ENCODE measurements at places on chromosomes 1 and 21.

DNA sequence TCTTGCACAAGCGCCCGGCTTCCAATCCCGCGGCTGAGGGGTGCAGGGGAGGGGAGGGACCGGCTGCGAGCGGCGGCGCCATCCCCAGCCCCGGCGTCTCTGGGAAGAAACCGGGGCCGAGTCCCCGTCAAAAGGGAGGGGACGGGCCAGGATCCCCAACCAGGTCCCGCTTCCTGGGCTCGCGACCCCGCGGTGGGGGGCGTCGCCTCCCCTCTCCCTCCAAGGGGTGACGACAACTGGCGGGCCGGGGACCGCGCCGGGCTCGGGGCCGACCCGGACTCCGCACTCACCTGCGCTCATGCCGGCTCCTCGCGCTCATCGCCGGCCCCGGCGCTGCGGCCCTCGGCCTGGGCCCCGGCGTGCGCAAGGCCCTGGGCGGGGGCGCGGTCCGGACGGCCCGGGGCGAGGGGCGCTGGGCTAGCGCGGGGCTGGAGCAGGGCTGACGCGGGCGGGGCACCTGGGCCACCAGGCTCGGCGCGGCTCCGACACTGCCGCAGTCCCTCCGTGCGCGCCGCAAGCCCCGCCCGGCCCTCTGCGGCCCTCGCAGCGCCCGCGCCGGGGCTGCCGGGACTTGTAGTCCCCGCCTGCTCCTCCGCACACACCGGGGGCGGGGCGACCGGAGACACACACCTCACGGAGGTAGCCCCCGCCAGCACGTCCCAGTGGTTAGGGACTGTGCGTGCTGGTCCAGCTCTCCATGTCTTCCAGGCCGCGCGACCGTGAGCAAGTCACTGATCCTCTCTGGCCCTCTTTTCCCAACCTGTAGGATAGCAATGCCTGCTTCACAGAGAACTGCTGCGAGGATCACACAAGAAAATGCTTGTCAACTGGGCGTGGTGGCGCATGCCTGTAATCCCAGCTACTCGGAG, at the start of gene ATP13A2:
Gene ATP13A2 (minus strand): TSS at position 490 of the 869 bp plus-strand sequence. CDS start 190 bp downstream, at position 300.
- peak; percentile 94 for DNase-seq

- no peak for DNase-seq
These were observed 73.2 kb upstream of the ADGRL4 start for GRCh38 chr1:79079770-79080169.

- no peak for DNase-seq
These were observed 113.1 kb downstream of the SLC45A1 start for GRCh38 chr1:8431019-8431418.

- no peak for DNase-seq
These were observed 36.4 kb downstream of the ZNF496 start for GRCh38 chr1:247295274-247295684.

DNA sequence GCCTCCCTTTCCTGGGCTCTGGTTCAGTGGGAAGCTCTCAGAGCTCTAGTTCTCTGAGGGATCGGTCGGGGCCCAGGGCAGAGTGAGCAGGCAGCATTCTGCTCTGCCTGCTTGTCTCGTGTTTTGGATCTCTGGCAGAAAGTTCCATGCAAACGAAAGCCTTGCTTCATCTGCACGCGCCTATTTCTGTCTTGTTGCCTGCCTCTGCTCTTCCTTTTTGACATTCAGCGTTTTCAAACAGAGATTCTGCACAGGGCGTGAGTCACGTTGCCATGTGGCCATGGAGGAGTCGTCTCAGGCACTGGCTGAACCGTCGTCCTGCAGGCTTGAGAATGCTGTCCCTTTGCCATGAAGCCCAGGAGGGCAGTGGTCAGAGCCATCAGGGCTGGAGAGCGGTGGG, 20.3 kb downstream of the AJAP1 start:
- no peak for DNase-seq

GRCh38 chr1:24949331-24949881, 19.3 kb upstream of the RUNX3 start:
- DNase-seq: no peak

- DNase-seq: no peak
These were observed 214.5 kb upstream of the CAMK1G start for GRCh38 chr1:209368864-209369598.

DNA sequence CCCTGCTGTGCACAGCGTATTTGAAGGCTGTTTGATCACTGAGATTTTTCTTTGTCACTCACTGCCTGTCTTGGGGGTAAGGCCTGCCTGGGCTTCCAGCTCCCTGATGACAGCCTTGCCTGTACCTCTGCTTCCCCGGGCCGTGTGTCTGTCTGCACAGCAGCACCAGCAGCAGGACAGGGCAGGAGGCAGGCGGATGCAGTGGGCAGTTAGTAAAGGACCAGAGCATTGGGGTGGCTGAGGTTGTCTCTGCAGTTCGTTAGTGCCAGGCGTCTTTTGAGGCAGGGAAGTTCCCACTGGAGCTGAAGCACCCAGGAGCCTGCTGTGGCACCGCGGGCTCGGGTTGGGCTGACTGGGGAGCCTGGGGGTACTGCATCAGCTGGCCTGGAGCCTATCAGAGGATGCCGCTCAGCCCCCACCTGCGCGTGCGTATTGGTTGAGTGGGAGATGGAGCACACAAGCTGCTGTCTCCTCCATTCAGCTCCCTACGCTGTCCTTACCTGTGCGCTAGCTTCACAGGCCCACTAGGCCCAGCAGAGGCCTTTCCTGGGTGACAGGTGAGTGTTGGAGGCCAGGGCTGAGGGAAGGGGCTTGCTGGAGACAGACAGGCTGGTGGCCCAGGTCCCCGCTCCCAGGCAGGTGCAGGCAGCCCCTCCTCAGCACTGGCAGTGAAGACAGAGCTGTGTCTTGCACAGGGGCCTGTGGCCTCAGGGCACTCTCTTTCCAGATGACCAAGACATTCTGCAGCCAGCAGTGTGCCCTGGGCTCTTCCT, 28.2 kb downstream of the SNAP47 start:
- DNase-seq: no peak

DNA sequence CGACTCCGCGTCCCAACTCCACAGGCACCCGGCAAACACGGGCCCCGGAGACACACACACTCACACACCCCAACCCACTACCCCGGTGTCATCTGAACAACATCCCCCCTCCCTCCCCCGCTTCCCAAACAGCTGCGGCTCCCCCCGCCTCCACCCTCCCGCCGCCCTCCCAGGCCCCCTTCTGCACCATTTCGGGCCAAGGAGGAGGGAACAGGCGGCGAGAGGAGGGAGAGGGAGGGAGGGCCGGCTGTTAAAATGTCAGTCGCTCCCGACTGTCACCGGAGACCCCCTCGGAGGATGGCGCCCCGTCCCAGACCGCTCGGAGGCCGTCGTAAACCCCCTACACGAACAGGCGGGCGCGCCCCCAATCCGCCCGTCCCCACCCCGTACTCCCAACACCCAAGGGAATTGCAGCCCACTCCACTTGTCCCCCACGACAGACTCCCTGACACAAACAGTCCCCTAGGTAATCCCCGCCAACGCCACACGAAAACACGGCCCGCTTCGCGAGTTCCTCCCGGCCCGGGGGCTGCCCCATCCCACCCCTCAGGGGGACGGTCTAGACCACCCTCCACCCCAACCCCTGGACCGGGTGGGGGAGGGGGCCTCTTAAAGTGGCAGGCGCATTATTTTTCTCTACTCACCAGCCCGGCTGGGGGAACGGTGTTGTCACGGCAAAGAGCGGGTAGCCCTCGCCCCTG, 583 bp downstream of the MEF2D start:
- DNase-seq: no peak

DNA sequence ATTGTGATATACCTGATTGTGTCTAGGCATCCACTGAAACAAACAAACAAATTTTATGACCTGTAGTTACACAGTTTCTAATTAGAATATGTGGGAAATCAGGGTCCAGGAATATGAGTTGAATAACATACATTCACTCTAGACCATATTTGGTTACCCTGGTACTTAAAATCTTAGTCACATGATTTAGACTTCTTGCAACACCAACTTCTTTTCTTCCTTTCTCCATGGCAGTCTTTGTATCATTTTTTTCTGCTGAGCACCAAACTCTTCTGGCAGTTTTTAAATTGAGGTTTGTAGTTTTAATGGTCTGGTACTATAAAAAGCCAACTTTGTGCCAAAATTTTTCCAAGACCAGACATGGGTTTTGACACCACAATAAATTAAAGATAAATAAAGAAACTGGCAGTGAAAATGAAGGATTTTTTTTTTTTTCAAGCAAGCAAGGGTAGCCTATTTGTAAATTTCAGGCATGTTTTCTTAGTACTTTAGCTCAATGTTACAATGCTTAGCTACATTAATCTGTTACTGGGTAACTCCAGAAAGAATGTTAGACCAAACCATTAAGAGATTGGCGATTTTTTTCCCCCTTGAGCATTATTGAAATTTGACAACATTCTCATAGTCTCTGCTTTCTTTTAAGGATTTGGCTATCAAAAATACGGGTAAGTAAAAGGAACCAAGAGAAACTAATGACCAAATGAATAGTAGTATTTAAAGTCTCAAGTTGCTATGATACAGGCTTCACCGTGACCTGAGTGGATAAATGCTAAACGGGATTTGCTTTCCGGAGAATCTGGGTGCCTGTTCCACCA, 108.5 kb downstream of the NFIA start:
- DNase-seq: no peak

DNA sequence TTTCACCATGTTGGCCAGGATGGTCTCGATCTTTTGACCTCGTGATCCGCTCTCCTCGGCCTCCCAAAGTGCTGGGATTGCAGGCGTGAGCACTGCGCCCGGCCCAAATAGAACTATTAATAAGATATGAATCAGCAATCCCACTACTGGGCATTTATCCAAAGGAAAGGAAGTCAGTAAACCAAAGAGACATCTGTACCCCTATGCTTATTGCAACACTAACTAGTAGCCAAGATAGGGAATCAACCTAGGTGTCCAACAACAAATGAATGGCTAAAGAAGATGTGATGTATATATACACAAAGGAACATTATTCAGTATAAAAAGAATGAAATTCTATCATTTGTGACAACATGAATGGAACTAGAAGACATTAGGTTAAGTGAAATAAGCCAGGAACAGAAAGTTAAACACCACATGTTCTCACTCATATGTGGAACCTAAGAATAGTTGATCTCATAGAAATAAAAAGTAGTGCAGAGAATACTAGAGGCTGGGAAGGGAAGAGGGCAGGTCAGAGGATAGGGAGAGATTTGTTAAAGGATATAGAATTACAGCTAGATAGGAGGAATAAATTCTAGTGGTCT, 48.8 kb downstream of the XPR1 start:
- no peak for DNase-seq

DNA sequence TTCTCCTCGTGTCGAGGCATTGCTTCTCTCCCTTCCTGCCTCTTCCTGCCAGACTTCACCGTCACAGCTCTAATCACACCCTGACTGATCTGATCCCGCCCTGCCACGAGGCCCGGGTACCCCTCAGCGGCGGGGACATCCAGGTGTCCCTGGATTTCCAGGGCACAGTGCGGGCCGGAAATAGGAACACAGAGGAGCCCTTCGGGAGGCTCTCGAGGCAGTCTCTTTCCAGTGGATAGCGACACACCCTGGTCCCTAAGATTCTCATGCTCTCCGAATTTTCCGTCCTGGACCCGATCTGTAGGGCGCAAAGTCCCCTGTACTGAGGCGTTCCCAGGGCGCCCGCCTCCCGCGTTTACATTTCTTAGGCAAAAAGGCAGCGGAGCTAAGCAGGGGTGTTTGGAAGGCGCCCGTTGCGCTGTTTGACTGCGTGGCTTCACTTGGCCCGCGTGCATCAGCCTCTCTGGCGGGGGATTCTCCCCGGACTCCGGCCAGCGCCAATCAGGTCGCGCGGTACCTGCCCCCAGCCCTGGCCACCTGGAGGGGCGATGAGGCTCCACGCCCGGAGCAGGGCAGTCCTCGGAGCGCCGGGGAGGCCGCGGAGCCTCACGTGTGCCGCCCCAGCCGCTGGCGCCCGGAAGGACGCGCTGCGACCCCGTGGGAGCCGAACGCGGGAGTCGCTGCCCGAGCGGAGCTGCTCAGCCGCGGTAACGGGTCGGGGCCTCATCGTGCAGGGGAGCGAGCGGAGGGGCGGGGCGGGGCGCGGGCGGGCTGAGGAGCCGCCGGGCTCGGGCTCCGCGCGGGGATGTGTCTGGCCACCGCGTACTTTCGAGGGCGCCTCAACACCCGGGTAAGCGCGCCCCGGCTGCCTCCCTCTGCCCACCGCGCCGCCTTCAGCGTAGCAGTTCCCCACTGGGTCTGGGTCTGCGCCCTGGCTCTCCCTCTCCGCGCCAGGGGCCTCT, at the start of gene FAM163A:
Gene FAM163A (plus strand): TSS at position 575 of the 962 bp plus-strand sequence. CDS start 69,807 bp downstream, outside the sequence.
- peak; percentile 35 for DNase-seq

DNA sequence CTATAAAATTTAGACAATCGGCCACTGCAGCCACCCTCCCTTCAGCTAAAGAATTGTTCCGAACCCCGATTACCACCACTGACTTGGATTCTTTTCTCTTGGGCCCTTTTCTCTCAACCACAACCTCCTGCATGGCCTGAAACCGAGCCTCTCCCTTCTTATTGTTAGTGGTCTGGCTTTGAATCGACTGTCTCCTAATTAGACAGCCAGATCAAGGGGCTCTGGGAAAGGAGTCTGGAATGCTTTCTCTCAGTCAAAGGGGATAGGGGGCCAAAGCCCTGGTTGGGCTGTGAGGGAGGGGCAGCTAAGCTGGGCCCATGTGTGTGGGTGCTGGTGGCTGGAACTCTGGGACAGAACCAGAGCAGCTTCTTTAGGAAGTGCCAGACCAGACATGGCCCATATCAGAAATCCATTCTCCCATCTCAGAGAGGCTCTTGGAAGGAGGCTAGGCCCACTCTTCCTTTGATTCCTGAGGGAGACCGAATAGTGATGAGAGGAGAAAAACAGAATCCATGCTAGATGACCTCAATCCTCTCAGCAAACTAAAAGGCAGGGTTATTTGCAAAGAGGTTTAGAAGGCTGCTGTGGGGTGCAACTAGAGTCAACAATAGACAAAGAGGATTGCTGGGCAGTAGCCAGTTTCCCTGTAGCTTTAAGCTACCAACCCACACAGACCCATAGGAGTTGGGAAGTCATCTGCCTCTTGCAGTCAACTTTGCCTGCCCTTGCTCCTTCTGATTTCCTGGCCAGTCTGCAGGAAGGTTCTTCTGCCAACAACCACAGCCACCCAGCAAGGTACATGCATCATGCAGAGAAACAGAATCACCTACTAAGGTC, 117.6 kb downstream of the AK5 start:
- no peak for DNase-seq

DNA sequence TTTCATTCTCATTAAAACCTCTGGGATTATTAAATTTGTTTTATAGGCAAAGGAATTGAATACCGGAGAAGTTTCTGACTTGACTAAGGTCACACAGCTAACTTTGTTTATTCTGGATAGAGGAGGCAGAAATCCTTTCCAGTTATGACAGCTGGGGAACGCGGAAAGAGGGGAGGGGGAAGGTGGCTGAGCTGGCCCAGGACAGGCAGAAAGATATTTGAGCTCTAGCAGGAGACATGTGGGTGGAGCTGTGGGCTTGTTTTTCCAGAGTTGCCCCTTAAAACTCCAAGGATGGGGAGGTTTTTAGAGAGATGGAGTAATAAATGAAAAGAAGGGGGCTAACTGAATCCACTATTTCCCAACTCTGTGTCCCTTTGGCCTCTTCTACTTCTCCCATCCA, 27.8 kb downstream of the FOXD2 start:
- DNase-seq: no peak

DNA sequence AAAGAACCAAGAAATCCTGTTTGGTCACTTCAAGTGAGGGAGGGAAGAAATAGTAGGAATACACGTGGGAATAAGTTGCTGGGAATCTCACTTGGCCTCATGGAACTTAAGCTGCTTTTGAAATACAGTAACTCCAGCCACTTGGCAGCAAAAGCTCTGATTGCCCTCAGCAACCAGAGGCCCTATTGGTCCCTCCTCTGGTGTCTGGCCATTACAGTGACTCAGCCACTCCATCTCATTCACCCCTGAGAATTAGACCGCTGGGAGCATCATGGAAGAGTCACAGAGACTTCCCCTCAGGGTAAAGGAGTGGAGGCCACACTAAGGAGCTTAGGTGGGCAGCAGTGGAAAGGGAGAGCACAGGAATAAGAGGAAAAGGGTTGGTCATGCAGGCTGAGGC, 99.6 kb downstream of the ELAVL4 start:
- DNase-seq: no peak
